ENCODE measurements at places on chromosomes 4 and X. TPM values are rescaled to one million over a fixed set of nuclear protein-coding genes. Genes with fewer than 3 reads are reported as not detected.

Gene SOX3
- total RNA-seq = not detected

Gene UGT2A1
- total RNA-seq = not detected

Gene ANXA3
- 118 TPM for total RNA-seq

Gene RS1
- total RNA-seq = not detected

- DNase-seq = no peak
Observed at GRCh38 chrX:126342859-126343258, 176.8 kb upstream of the DCAF12L2 start.

DNA sequence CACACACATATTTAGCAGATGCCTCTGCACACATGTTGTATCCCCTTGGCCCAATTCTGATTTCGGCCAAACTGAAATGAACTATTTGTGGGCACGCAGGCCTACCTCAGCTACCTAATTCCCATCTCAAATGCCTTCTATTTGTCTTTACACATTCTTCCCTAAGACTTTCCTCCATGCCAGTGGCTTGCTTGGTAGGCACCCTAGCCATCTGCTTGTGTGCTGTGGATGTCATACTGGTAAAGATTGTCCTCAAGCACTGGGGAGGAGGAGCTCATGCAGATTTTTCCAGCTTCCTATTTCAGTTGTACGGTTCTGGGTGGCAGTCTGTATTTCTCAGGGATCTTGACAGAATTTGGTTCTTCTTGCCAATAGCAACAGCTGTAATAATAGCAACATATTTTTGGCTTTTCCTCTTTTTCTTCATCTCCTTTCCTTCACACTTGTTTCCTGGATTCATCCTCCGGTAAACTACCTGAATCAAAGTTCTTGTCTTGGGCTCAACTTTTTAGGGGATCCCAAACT lies 514.3 kb downstream of the ADGRL3 start:
- no peak for DNase-seq

DNA sequence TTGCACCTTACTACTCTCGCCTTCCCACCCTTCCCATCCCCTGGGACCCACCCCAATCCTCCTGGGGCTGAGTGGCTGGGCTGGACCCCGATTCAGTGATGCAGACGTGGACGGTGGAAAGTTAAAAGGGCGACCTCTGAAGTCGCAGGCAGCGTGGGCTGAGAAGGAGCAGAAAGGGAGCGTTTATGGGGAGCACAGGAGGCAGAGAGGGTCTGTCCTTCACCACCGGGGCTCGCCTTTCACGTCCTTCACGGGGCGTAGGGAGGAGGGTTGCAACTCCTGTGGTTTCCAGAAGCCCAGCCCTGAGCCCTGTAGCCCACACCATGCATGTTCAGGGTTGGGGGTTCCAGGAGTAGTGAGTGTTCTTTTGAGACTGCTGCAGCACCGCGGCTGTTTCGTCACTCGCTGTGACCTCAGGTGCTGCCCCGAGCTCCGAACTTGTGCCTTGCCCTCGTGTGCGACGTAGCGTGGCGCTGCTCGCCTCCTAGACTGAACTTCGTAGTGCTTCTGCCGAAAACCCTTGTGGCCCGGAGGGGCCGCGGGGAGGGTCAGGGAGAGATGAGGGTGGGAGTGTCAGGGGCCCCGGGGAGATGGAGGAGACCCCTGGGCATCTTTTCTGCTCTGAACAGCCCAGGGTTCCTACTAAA lies 1.6 kb downstream of the NHS start:
- no peak for DNase-seq

DNA sequence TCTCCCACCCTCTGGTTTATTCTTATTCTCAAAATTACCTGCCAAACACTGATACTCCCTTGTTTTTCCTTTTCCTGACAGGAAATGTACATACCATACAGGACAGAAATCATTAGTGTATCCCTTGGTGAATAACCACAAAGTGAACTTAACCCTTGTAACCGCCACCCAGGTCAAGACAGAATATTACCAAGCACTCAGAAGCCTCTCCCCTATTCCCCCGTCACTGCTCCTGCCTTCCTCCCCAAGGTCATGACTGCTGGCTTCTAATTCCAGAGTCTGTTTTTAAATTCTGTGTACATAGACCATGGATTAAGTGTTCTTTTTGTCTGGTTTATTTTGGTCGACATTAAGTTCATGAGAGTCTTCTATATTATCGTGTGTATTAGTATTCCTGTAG lies 37.7 kb downstream of the HTT start:
- no peak for DNase-seq

DNA sequence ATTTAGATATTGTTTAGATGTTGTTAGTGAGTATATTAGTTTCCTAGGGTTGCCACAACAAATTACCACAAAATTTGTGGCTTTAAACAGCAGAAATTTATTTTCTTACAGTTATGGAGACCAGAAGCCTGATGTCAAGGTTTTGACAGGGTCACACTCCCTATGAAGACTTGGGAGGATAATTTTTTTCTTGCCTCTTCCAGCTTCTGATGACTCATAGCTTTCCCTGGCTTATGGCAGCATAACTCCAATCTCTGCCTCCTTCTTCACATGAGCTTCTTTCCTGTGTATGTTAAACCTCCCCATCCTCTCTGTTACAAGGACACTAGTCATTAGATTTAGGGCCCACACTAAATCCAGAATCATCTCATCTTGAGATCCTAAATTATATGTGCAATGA lies 20.9 kb upstream of the RAB40A start:
- DNase-seq = no peak

DNA sequence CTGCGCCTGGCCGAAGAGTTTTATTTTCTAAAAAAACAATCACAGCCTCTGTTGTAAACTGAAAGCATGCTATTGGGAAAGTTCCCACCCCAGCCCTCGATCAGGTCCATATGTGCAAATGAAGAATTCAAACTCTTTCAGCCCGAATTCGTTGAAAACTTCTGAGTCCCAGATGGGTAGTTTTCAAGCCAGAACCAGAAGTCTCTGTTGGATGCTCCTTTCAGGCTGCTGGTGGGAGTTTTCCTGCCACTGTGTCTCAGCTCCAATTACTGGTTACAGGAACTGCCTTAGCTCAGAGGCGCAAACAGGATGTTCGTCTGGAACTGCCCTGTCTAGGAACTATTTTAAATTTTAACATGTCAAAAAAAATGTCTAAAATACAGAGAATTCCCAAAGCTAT lies 9.3 kb upstream of the ALG13 start:
- no peak for DNase-seq

GRCh38 chrX:110180176-110180927 lies 137.5 kb downstream of the AMMECR1 start:
- no peak for DNase-seq
